Transverse colon (tissue), 4 donors: ENCODE measurements at places on chromosomes 5 and 9. TPM values are rescaled to one million over a fixed set of nuclear protein-coding genes. Genes with fewer than 3 reads are reported as not detected.
A peak's percentile ranks its signal among the peaks of the same experiment; 100 is the strongest.

GRCh38 chr5:84058561-84058960 lies 326.1 kb downstream of the EDIL3 start:
- no peak for DNase-seq

The GABRP gene
- not detected for total RNA-seq

DNA sequence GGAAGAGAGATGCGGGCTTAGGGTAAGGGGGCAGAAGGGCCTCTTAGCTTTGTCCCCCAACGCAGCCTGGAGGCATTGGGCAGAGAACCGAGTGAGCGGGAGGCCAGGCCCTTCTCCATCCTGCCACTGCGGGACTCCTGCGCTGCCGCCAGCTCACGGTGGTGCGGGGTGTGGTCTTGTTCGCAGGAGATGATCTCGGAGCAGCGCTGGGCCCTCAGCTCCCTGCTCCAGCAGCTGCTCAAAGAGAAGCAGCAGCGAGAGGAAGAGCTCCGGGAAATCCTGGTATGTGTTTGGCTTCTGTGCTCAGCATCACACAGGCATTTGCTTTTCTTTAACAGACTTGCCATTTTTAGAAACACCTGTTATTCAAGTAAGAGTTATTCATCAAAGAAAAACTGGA lies 41.3 kb downstream of the LRSAM1 start:
- no peak for DNase-seq

The OLFM1 gene
- total RNA-seq, result 3.7 TPM

The IL9 gene
- not detected for total RNA-seq

The CCDC192 gene
- total RNA-seq, result not detected

- no peak for DNase-seq
Observed at GRCh38 chr5:150077996-150078801, 8.2 kb downstream of the CSF1R start.

The ITK gene
- total RNA-seq, result 0.40 TPM

The CCDC171 gene
- total RNA-seq, result 1.1 TPM

DNA sequence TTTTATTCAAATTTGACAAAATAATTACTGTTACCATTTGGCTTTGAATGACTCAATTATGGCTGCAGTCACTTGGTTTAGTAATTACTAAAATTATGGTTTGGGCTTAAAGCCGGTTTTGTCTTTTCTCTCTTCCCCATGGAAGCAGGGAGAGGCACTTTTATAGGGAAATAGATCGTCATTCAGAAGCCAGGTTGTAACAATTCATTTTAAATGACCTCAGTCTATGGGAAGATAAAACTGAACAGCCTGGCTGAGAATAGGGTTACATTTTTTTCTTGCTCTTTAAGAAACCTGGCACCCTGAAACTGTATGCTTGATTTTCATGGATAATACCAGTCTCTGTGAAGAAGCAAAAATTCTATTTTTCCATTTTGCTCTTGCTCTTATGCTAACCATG lies 169.8 kb downstream of the SMC2 start:
- no peak for DNase-seq

- peak; percentile 18 for DNase-seq
Observed at GRCh38 chr9:16828340-16829281, 41.9 kb downstream of the BNC2 start.

DNA sequence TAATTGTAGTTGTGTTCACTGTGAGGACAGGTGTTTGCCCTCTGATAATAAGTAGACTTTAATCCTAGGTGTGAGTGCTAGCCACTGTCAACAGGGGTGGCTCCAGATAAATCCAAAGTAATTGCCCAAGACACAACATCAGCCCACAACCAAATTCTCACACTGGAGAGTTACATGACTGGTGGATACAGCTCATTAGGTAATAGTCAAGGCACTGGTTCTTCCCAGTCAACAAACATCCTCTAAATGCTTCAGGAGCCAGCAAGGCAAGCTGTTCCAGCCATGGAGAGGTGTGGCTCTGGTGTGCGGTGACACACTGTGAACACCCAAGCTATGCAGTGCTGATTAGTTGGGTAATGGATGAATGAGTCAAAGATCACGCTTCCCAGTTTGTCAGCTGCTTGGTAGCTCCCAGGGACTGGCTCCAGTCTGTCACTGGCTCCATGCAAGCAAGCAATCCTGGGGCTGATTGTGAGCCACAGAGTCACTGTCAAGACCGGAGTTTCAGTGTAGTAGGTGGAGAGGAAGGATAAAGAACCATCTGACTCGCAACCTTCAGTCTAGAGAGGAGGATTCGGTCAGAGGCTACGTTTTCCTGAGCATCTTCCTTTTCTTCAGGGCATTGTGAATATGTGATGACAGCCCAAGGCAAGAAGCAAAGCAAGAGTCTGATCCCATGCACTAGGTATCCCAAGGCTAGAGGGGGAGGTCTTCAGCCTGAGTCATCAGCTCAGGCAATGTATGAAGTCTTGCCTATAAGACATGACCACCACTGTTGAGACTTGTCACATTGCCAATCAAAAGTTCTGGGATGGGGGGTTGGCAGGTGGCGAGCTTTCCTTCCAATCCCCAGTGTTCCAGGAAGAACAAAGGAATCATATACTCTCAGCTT lies 63.1 kb downstream of the UGCG start:
- peak; percentile 67 for DNase-seq

GRCh38 chr9:117723986-117724625 lies 19.9 kb downstream of the TLR4 start:
- DNase-seq, result peak; percentile 17

The OGN gene
- 8.3 TPM for total RNA-seq

DNA sequence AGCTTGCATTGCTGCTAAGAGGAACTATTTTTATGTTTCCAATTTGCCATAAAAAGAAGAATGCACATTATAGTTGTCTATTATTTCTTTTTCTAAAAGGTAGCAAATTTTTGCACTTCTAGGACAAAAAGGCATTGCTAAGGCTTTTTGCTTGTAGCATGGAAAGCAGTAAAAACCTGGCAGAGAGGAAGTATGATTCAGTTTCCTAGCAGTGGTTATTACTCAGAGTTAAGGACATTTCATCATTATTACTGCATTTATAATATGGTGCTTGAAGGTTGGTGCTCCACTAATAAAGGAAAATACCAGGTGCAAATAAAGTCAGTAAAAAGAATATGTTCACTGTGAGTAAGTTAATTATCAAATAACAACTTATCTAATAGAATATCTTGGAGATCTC lies 179.8 kb upstream of the PLPPR1 start:
- no peak for DNase-seq

The SPAG8 gene
- 0.41 TPM for total RNA-seq

DNA sequence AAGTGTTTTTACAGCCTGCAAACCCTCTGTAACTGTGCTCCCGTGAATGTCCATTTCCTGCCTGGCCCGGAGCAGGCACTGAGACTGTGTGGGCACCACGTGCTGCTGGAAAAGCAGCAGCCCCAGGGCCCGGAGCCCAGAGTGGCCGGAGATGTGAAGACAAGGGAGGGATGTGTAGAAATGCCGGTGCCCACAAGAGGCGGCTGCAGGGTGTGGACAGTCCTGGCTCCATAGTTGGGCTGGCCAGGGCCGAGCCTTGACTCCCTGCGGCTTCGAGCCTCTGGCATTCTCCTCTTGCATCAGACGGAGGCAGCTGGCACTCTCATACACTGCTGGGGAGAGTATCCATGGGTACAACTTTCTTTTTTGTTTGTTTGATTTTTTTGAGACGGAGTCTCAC lies 13.2 kb upstream of the GFPT2 start:
- DNase-seq, result no peak

The TMEM252 gene
- total RNA-seq, result not detected

GRCh38 chr5:141094481-141095262 lies at the start of gene PCDHB2:
PCDHB2 (plus strand) TSS chr5:141094615; CDS start chr5:141094791, 176 bp downstream.
- no peak for DNase-seq

- no peak for DNase-seq
Observed at GRCh38 chr5:9348401-9348996, 197.4 kb downstream of the SEMA5A start.

GRCh38 chr9:89464300-89464901 lies 33.5 kb downstream of the SEMA4D start:
- peak; percentile 29 for DNase-seq

DNA sequence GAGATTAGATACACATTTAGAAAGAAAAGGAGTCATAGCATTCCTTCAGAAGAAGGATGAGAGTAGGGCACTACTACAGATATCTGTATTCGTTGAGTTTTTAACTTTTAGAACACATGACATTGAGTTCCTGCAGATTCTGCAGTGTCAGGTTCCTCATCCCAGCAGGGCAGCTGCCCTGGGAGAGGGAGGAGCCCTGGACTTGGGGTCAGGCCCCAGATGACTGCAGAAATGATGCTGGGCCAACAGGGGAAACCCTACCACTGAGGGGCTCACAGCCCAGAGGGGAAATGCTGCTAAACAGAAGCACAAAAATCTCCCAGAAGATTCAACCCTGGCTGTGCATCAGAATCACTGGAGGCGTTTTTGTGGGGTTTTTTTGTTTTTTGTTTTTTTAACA lies 68.9 kb upstream of the TAF1L start:
- DNase-seq, result no peak

- no peak for DNase-seq
Observed at GRCh38 chr5:149521739-149522685, 29.2 kb downstream of the CSNK1A1 start.

GRCh38 chr9:70491426-70492318 lies 77.2 kb upstream of the KLF9 start:
- no peak for DNase-seq

DNA sequence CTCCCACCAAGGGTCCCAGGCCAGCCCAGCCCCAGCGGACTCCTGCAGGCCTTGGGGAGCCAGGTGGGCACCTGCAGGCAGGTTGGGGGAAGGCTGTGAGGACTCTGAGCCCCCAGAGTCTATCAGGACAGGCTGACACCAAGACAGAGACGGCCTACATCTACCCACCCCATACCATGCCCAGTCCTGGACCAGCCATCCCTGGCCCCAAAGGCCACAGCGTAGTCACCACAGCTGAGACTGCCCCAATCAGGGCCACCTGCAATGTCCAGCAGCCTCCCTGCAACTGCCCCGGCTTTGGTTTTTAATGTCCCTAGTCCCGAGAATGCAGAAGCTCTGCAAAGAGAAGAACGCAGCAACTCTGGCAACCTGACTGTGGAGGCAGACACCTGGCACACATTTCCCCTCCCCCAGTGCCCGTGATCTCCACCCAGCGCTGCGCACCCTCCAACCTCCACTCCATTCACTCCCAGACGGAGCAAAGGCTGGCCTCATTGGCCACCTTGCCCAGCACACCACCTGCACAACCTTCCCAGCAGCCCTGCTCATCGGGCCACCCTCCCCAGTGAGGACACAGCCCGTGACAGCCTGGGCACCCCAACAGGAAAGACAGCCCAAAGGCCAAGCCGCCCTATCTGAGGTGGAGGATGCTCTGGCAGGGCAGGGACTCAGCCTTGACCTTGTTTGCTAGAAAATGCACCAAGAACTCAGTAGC lies 14.9 kb downstream of the ADAMTS2 start:
- no peak for DNase-seq
